Non-pigmented ciliary epithelial cell (primary cell): ENCODE measurements at places on chromosomes 4 and X.

GRCh38 chr4:185040523-185040922, 22.2 kb downstream of the HELT start:
- DNase-seq: no peak

GRCh38 chrX:74063426-74064155, 240.4 kb upstream of the ZCCHC13 start:
- DNase-seq: no peak

DNA sequence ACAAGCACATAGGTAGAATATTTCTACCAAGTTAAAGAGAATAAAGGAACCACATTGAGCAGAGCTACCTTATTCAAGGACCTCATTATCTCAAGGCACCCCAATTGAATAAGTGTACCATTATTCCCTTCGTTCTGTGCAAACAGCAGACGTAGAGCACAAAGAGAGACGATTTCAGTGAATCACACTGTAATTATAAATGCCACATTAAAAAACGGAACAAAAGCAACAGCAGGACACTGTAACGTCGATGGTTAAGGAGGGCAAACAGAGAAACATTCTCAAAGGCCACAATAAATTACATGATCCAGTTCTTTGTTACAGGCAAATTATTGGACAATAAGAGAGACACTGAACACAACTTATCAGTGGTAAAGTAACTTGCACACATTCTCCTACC, 644.1 kb upstream of the TENM3 start:
- no peak for DNase-seq

- DNase-seq: no peak
These were observed 112.6 kb downstream of the GABRA2 start for GRCh38 chr4:46277165-46277951.

- DNase-seq: no peak
These were observed 50.8 kb upstream of the TXK start for GRCh38 chr4:48184882-48185281.

GRCh38 chrX:40104985-40105834, 7.5 kb upstream of the BCOR start:
- no peak for DNase-seq

GRCh38 chr4:145058256-145058655, 39.7 kb downstream of the ANAPC10 start:
- no peak for DNase-seq

DNA sequence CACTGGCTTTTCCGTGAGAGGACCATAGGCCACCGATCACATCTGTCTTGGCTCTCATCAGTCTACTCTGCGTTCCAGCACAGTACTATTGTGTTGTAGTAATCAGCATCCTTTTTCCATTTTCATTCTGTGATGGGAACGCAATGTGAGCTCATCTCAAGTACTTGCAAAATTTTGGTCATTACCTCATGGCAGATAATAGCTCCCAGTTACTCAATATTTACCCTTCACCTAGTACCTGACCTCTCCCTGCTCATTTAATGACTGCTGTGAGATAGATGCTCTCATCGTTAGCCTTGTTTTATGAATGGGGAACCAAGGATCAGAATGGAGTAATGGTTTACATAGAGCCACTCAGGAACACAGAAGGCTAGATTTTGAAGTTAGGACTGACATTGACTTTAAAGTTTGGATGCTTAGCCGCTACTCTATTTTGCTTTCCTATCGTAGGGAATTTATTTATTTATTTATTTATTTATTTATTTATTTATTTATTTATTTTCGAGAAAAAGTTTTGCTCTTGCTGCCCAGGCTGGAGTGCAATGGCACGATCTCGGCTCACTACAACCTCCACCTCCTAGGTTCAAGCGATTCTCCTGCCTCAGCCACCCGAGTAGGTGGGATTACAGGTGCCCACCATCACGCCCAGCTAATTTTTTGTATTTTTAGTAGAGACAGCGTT, 6.5 kb upstream of the GPR101 start:
- DNase-seq: no peak

GRCh38 chr4:73916172-73916925, 47.2 kb downstream of the CXCL1 start:
- DNase-seq: no peak

GRCh38 chrX:4661771-4662170, 948.3 kb upstream of the PRKX start:
- no peak for DNase-seq

DNA sequence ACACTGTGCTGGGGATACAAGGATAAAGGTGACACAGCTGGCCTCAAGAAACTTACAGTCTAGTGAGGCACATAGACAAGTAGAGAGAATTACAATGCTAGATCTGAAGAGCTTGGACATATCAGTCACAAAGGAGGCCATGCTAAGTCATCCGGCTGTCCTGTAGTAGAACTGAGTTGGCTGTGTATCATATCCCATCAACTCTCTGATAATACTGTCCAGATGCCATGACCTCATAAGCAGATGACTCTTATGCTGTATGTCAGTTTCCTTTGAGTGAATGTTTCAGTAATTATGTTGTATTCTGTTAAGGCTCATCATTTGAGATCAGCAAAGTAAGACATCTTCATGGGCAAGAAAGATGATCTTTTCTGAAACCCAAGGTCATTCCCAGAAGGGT, 442.9 kb downstream of the MID1IP1 start:
- DNase-seq: no peak

GRCh38 chr4:82584931-82585330, 23.1 kb upstream of the TMEM150C start:
- DNase-seq: no peak

GRCh38 chr4:19213388-19213787, 1038.3 kb upstream of the SLIT2 start:
- peak; percentile 42 for DNase-seq

DNA sequence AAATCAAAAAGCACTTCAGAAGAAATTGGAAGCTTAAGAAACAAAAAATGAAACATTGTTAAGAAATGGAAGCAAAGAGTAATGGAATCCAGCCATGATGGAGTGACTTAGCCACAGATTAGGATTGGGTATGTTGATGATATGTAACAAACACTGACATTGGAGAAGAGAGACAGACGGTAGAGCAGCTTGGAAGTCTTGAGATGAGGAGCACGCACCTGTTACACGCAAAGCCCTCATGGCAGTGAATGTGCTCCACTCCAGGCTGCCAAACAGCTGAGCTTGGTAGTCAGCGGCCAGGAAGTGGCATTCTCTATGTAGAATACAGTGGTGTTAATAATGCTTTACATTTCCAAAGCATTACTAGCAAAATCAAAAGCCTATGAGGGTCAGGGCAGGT, 56.9 kb upstream of the GPRIN3 start:
- DNase-seq: no peak
